Left lobe of liver (tissue), 2 donors: ENCODE measurements at places on chromosomes 2 and 18. TPM values are rescaled to one million over a fixed set of nuclear protein-coding genes. Genes with fewer than 3 reads are reported as not detected.

DNA sequence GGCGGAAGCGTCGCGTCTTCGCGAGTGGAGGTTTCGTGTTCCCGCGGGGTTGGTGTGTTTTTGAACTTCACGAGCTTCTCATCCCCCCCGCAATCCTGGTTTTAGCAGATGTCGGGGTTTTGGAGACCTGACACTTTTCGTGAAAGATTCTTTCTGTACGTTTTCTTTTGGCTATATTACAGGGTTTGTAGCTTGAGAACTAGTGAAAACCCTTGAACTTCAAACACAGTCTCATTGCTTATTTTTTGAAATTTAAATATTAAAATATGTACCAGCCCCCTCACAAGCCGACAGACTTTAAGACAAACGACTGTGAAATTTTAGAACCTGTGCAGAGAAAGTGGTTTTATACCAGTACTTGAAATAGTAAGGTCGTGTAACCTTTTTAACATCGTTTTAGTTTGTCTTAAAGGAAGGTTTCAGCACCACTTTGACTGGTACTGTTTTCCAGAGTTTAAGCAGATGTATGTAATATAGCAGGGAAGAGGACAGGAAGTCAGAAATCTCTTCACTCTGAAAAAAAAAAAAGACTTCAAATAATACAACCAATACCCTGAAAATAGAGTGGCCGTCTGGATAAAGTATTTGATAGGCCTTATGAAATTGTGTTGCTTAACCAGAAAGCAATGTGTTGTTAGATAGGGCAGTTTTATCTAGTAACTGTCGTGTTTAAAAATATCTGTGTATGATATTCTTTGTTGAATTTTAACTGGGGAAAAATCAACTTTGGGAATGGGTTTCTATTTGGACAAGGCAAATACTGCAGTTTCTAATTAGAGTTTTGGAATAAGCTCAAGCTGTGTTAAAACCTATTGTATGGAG, 1.4 kb downstream of the SPATS2L start:
- no peak for DNase-seq

GRCh38 chr2:240568678-240569522, 616 bp downstream of the RNPEPL1 start:
- DNase-seq: peak; percentile 81

DNA sequence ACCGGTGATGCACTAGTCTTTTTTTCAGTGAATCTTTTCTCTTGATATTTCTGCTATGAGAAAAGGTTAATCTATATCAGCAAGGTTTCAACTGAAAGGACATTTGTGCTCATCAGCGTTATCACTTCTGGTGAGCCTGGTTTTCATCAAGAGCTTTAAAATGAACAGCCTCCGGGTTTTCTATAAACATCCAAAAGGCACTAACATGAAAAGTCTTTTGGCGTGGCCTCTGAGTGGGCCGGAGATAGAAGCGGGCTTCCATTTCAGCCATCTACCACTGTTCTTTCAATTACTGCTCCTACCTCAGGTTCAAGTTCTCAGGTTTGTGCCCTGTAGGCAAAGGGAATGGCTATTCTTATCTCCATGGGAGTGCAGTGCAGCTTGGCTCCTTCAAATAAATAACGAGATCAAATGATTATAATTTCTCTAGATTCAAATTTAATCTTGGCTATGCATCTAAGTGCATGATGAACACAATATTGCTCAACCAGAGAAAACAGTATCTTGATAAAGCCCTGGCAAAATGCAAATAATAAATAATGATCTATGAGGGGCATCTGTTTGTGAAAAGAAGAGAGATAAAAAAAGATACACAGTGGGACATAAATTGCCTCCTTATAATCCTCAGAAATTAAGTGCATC, 314.8 kb downstream of the CDH2 start:
- no peak for DNase-seq

ZNF804A gene
- not detected for total RNA-seq
